ENCODE measurements at places on chromosomes 16 and 17.

- DNase-seq = no peak
Measured at GRCh38 chr16:13439766-13440165, 480.2 kb upstream of the ERCC4 start.

GRCh38 chr16:88497561-88498462, 44.7 kb downstream of the ZFPM1 start:
- DNase-seq = peak; percentile 9

- no peak for DNase-seq
Measured at GRCh38 chr17:50787106-50787505, 19.8 kb upstream of the ANKRD40CL start.

DNA sequence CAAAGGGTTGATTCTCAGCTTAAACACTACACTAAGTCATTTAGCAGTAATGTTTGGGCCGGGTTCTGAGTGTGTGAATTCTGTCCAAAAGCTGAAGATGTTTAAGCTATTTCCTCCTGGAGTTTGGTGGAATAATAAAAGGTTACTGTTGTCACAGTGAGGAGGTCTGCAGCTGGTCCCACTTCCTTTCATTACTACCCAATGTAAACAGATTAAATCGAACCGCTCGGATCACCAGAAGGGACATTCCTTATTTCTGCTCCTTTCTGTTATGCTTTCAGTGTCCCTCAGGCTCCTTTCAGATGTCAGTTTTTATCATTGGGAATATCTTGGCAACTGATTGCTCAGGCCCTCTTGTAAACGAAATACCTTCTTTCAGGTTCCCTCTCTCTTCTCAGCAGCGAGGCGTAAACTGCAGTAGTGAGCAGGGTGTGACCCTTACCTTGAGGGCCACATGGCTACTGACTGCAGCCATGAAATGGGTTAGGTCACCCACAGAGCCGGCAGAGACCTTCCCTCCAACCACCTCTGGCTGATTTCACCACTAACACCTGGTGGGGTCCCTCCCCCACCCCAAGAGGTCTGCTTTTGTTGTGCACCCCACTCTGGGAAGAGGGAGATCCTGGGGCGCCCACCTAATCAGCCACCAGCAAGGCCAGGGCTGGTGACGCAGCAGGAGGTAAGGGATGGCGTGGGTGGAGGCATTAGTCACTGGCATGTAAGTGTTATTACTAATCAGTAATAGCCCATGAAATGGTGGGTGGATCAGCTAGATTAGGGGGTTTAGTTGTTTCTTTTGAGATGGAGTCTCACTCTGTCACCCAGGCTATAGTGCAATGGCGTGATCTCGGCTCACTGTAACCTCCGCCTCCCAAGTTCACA, 117.6 kb downstream of the VPS53 start:
- no peak for DNase-seq

- no peak for DNase-seq
Measured at GRCh38 chr17:2779545-2779944, 16.7 kb upstream of the RAP1GAP2 start.

DNA sequence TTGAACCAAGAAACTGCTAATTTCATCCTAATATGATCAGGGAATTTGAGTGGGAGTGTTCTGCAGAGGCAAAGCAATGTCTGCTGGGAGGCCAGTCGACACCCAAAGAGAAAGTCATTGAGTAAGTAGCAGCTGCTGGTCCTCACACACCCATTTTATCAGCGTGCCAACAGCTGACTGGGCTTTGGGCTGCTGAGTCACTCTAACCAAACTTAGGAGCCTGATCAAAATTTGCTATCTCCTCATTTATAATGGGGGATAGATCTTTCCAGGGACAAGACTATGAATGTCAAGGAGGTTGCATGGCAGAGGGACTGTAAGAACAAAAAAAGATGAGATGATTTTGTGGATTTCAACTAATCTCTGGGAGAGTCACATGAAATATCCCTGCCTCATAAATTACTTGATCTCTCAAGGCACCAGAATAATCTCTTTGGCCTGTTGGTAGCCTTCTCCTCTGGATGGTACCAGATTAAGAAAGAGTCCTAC, 32.9 kb downstream of the CPSF4L start:
- peak; percentile 42 for DNase-seq

DNA sequence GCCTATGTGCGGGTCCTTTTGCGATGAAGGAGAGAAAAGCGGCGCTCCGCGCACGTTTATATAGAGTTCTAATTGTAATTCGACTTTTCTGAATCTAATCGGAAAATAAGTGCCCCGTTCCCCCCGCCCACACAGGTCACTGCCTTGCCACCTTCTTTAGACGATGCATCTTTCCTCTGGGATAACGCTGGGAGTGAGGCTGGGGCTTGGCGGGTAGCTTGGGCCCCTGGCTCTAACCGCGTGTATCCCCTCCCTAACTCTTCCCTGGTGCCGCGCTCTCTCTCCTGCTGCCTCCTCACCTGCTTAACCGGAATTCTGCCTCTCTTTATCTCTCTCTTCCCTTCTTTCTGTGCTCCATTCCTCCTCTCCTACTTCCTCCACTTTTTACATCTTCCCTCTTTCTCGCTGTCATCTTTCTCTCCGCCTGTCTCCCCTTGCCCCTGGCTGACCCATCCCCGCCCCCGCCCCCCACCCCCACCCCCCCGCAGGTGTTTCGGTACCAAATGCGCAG, 2.6 kb downstream of the LHX1 start:
- no peak for DNase-seq

DNA sequence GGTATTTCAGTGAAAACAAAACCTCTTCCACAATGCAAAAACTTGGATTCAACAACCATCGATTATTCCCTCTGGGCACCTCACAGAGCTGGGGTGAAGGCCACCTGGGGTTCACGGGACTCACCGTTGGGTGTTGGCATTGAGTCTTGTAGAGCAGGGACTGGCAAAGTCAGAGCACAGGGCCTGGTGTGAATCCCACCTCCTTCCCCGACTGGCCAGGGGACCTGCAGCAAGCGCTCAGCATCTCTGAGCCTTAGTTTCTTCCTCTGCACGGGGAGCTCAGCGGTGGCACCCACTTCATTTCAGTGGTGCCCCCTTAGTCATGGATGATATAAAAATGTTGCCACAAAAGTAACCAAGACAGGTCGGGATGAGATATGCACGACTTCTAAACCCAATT, 100.4 kb downstream of the METRNL start:
- no peak for DNase-seq

DNA sequence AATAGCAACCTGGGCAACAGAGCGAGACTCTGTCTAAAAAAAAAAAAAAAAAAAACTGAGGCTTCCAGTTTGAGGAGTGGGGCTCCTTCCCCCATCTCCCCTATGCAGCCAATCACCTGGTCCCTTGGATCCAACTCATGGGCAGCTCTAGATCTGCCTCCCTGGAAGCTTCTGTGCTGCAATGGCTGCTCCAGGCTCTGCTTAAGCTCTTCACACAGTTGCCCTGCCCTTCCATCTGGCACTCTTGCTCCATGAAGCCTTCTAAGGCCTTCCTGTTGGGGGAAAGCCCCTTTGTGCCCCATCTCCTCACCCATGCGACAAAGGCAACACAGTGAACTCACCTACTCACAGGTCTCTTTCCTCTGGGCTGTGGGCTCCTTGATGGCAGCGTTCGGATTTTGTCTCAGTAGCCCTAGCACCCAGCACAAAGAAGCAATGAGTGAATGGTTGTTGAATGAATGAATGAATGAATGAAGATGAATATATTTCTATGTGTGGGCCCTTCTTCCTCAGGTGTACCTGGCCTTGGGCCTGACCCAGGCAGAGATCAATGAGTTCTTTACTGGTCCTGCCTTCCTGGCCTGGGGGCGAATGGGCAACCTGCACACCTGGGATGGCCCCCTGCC, 1.9 kb downstream of the NAGLU start:
- no peak for DNase-seq

DNA sequence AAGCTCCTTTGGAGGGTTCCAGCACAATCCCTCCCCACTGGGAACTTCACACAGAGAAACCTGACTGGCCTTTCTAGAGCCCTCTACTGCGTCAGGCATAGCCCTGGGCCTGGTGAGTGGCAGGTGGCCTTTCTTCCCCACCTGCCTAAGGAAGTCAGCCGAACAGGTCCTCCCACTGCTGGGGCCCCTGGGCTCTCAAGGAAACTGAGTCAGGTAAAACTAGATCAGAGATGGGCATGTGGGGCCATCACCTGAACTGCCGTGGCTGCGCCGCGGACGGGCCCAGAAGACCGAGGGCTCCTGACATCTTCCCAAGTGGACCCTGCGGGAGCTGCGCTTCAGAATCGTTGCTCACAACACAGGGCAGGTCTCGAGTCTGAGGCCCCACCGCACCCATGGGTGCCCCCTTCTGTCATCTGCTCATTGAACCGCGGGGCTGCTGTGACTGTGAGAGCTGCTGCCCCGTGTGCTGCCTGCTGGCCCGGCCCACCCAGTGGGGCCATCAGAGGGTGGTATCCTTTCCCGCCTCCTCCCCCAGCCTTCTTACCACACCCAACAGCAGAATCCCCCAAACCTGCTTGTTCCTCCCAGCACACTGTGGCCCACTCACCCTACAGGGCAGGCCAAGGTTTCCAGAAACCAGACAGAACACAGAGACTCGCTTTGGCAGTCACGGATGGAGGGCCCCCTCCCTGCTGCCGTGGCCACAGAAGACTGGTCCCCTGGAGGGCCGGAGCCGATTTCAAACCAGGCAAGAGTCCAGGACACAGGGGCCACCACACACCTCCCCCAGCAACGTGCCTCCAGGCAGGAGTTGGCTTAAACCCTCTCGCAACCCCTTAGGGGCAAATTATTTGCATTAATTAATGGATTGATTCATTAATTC, 81.1 kb downstream of the TBC1D16 start:
- no peak for DNase-seq

- DNase-seq = peak; percentile 65
Measured at GRCh38 chr16:24539850-24540601, 660 bp downstream of the RBBP6 start.

- no peak for DNase-seq
Measured at GRCh38 chr16:12150600-12150999, 174.1 kb downstream of the SNX29 start.

DNA sequence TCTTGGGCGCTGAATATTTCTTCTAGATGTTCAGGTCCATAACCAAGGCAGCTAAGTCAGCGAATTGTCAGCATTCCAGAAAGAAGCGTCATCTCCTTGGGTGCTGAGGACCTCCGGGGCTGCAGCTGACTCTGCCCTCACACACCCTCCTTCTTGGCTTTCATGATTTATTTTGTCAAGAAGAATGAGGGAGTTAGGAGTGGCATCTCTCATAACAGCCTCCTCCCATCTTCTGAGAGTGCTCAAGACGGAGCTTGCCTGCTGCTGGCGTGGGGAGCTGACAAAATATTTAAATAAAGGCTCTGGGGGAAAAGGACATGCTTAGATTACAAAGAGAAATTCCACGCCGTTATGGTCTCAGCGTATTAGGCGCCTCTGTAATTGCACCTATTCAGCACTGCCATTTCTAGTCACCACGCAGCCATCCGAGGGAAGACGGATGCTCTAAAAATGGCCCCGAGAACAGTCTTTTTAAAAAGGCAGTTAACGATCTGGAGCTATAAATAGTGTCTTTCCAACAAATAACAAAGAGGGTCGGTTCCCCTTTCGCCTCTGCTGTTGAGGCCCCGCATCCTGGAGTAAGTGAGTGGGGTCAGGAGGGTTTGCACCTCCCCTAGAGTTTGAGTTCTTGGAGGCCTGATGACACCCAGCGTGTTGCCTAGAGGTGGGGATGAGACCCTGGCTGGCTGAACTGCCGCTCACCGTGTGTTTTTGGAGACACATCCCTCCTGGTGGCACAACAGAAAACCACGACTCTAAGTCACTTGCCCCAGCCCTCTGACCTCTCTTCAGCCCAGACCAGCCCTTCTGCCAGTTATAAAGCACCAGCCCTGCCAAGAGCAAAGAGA, 187.0 kb downstream of the CCDC182 start:
- no peak for DNase-seq

DNA sequence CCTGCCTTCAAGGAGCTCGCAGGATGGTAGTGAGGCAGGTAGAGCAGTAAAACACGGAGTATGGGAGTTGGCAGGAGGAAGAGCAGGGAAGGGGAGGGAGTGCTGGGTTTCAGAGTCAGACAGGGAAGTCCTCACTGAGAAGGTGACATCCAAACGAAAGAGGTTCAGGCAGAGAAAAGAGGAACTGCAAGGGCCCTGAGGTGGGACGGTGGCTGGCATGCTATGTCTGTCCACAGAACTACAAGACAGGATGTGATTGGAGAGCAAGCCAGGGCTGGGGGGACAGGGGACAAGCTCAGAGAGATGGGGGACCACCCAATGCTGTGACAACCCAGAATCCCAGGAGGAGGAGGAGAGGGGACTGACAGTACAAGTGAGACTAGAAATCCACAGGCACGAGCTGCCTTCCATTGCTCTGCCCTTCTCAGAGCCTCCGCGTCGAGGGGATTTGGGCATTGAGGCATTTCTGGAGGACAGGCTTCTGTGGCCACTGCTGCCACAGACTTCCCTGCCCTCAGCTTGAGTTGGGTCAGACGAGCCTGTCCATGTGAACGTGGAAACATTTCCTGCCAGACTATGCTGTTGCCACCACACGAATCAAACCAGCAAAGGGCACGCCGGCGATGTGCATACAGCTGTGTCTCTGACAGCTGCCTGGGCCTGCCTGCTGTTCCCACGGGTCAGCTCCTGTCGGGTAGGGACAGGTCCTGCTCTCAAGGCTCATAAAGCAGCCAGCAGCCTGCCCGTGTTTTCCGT, 100.1 kb downstream of the RAB11FIP4 start:
- no peak for DNase-seq

DNA sequence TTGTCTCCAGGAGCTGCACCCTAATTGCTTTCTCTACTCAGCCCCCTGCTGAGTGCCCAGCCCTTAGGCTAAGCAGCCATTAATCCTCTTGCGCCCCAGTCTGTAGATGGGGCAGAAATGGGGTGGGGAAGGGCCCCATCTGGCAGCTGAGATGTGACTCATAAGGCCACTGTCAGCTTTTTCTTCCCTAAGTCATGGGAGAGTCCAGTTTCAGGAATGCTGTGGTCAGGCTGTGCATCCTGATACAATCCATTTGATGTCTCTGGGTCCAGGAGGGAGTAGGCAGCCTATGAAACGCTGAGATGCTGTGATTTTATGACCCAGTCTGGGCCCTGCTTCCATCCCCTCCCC, 12.3 kb downstream of the PLXDC1 start:
- DNase-seq = no peak

DNA sequence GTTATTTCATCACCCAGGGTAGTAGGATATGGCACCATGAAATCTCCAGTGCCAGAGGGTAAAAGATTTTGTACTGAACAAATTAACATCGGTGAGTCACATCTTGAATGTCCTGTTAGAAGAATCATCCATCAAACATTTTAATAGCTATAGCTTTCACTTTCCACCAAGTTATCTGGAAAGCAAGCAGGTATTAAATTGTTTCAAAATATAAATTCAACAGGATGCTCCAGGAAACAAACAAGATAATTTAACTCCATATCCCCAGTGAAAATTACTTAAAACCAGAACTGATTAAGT, 2.4 kb downstream of the VEZF1 start:
- DNase-seq = no peak

DNA sequence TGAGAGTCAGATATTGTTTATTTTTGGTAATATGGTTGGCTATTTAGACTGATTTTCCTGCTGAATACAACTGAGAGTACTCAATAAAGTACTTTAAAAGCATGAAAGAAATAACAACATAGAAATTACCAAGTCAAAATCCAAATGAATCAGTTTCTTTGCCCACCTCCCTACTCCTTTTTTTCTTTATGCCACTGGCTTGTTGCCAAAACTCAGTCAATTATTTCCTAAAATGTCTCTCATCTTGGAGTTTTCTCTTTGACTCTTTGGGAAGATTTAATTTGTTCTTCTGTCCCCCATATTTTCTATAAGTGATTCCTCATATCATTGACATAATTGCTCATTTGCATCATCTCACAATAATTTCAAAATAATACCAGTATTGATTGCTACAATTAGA, 2.6 kb upstream of the OMG start:
- no peak for DNase-seq
